H7 (cell line): ENCODE measurements at places on chromosomes 11 and 22.
A peak's percentile ranks its signal among the peaks of the same experiment; 100 is the strongest.

DNA sequence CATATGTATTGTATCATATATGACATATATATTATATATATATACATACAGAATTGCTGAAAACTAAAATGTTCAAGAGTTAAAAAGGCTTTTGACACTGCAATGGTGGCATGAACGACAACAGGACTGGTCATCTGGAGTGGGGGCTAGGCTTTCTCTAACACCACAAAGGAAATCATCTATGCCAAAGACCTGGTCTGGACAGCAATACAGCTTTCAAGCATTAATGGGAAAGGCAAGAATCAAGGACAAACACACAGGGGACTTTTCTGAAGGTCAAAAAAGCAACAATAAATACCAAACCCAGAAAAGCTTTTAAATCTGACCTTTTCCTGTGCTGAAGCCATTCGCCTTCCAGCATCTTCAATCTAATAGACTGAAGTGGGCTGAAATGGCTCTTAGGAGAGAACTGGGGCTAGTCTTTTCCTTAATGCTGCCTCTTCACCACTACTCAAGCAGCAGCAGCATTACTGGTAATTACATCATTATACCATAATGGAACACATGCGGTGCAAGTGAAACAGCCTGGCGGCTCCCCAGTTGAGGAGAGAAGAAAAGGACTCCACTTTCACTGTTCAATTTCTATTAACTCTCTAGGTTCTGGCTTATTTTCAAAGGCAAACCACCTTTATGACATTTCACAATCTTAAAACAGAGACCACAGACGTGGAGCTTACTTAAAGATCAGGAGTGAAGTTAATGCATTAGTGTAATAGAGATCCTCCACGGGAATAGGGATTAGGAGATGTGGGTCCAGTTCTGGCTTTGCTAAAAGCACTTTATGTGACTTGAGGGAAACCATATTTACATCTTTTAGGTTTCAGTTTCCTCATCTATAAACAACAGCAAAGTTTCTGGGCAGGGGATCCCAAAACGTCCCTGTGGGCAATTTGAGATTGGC lies 63.0 kb downstream of the GAB2 start:
- no peak for DNase-seq

DNA sequence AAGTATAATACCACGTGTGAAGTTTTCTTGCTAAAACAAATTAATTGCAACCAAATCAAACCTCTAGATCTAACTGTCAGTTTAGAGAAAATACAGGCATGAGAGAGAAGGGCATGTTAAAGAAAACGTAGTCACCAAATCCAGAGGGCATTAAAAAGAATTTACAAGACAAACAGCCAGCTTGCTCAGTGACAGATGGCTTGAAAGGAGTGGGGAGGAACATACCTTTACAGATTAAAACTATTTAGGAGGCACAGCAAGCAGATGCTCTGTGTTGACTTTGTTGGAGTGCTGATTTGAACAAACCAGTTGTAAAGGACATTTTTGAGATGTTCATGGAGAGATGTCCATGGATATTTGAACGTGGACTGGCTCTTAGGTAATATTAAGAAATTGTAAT lies 96.9 kb downstream of the ATXN10 start:
- DNase-seq, result peak; percentile 49

GRCh38 chr11:72189455-72190250 lies 2.3 kb upstream of the FOLR1 start:
- no peak for DNase-seq

DNA sequence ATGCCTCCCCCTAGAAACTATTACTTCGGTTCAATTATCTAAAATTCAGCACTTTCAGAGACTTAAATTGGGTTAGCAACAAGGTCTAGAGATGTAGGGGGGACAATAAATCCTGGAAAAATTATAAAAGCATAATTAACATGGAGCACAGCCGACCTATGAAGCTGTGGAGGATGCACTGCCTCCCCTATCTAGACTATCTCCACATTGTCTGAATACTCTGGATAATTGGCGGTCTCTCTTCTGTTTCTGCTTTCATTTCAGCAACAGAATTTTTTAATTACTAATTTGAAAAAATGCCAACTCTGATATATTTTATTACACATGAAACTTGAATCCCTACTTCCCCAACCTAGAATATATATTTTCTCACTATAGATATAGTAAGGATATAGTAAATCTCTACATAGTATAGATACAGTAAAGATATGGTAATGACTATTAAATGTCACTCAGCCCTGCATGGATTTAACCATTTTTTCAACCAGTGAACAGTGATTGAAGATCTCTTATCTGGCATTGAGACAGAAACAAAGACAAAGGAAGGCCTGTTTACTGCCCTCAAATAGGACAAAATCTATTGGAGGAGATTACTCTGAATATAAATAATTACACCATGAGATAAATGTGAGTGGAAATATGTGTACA lies 157.6 kb downstream of the BLID start:
- DNase-seq, result no peak

- DNase-seq, result peak; percentile 57
Observed at GRCh38 chr22:36659762-36660509, 43.6 kb downstream of the CACNG2 start.

- no peak for DNase-seq
Observed at GRCh38 chr11:1295086-1295485, 14.3 kb downstream of the TOLLIP start.

DNA sequence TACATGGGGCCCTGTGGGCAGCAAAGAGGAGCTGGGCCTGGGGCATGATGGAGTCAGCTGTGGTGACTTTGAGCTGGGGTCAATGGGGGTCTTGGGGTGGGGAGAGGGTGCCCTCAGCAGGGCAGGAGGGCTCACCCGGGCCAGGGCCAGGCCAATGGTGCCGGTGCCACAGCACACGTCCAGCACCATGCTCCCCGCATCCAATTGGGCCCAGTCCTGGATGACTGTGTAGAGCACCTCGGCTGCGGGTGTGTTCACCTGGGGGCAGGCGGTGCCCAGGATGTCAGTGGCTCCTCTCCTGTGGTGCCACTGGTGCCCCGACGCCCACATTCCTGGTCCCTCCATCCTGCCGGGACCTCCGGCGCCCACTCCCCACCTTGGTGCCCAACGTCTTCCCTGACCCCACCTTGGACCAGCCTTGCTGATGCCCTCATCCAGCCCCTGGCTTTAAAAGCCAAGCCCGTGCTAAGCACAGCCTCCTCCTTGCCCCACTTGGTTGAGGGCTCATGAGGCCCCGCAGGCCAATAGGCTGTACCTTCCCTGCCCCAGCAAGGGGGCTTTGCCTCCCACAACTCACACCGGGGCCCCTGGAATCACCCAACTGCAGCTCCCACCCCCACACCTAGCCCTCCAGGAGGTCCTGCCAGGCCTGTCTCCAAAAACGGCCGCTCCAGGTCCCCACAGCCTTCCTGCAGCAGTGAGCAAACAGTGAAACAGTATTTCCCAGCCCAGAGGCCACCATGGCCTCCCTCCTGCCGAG lies 2.2 kb upstream of the RANBP1 start:
- no peak for DNase-seq

- DNase-seq, result no peak
Observed at GRCh38 chr11:12127206-12127898, 17.0 kb downstream of the MICAL2 start.

DNA sequence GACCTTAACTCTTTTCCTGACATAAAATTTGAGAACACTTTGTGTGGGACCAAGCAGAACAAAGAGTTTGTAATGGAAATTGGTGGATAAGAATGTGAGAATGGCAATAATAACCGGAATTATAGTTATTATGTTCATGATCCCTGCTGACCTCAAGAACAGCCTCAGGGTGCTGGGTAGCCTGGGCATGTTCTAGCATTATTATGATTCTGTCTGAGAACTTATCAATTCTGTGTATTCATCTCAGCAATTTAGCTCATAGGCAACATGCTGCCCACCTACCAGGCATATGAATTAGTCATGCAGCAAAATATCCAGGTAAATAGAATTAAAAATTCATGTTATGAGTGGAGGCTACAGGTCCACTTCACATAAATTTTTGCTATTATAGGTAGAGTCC lies 61.9 kb downstream of the CTSC start:
- no peak for DNase-seq

DNA sequence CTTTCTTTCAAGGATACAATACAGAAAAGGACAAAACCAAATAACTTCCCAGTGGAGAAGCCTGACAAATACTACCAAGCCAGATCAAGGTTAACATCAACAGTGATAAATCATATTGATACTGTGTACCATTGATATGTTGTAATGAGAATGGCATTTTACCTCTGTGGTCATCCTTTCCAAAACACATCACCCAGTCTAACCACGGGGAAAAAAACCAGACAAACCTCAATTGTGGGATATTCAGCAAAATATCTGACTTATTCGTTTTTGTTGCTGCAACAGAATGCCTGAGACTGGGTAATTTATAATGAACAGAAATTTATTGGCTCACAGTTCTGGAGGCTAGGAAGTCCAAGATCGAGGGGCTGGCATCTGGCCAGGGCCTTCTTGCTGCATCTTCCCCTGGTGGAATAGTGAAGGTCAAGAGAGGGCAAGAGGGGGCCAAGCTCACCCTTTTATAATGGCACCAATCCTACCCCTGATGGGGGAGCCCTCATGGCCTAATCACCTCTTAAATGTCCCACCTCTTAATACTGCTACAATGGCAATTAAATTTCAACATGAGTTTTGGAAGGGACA lies 66.1 kb downstream of the FAM76B start:
- DNase-seq, result no peak

DNA sequence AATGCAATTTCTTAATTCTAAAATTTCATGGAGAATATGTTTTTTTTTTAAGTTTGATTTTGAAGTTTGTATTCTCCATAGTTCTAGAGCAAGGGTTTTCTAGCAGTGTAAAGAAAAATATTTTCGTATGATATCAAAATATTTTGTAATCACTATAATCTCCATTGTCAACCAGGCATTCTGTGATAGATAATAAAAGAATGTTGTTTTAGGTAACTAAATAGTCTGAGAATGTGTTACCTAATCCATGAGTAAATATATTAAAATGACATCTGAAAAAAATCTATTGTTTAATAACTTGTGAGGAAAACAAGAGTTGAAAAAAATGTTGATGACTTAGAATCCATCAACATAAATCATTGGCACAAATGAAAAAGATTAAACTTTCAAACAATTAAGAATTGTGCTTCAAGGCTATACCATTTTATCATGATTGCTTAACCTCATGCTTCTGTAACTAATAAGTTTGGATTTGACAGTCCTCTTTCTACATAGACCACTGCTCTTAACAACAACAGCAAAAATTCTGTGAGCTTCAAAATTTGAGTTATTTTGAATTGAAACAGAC lies 2211.8 kb downstream of the LRRC4C start:
- DNase-seq, result no peak

DNA sequence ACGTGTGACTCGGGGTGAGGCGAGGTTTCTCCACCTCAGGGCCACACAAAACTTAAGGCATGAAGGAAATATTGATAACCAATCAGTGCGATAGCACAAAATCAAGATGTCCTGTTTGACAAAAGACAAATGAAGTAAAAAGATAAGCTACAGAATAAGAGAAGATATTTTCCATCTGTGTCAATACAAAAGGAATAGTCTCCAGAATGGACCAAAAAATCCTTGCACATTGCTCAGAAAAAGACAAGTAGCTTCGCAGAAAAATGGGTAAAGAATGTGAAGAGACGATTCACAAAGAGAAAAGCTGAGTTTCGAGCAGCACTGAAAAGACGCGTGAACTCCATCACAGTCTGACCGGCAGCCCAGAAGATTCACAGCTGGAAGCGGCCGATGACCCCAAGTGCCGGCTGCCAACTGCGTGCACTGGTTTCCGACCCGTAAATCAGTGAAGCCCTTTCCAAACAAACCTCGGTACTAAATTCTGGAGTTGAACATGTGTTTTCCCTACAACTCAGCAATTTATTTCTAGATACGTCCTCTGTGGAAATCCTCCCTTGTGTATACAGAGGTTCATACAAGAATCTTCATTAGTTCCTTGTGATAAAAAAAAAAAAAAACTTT lies 308.4 kb downstream of the BRD1 start:
- DNase-seq, result peak; percentile 46
